T-helper 2 cell (primary cell): ENCODE measurements at places on chromosomes 16 and 17.

DNA sequence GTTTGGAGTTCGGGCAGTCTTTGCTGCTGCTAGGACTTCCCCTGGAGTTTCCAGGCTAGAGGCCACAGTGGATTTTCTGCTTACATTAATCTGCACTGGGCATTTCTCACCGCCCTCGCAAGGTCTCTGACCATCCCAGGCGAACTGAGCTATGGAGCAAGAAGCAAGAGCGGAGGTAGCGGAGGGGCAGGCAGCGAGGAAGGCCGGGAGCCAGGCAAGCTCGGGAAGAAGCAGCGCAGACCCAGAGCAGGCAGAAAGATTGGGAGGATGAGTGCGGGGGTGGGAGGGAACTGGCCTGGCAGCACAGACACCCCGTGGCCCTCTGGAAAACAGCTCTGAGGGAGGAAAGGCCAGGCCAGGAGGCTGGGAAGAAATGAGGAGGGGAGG is 3.8 kb downstream of the COTL1 start:
- no peak for DNase-seq

DNA sequence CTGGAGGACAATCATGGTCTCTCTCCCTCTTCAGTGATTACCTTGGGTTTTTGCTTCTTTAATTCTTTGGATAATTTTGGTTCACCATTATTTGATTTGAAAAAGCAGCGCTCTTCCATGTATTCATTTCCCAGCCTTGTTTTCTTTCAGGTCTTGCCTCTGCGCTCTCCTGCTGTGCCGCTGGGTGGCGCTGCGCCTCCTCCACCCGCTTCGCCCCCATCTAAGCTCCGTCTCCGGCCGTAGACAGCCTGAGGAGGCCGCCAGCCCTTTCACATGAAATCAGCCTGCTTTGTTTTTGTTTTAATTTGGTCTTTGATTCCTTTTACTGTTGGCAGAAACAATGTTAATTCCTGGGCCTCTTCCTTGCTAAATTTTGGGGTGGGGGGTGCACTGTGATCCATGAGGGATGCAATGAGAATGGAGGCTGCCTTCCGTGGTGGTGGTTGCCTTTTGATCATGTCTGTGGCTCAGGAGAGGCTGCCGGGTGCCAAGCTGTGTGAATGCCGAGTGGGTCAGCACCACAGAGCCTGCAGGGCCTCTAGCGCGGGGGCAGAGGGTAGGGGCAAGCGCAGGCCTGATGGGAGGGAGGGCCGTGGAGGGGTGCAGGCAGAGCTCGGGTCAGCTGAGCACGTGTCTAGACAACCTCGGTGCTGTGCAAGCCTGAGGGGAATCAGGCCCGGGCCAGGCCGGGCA is 64.1 kb downstream of the PLD6 start:
- DNase-seq = peak; percentile 37

- no peak for DNase-seq
Observed at GRCh38 chr17:30084788-30085187, 31.8 kb upstream of the NSRP1 start.

DNA sequence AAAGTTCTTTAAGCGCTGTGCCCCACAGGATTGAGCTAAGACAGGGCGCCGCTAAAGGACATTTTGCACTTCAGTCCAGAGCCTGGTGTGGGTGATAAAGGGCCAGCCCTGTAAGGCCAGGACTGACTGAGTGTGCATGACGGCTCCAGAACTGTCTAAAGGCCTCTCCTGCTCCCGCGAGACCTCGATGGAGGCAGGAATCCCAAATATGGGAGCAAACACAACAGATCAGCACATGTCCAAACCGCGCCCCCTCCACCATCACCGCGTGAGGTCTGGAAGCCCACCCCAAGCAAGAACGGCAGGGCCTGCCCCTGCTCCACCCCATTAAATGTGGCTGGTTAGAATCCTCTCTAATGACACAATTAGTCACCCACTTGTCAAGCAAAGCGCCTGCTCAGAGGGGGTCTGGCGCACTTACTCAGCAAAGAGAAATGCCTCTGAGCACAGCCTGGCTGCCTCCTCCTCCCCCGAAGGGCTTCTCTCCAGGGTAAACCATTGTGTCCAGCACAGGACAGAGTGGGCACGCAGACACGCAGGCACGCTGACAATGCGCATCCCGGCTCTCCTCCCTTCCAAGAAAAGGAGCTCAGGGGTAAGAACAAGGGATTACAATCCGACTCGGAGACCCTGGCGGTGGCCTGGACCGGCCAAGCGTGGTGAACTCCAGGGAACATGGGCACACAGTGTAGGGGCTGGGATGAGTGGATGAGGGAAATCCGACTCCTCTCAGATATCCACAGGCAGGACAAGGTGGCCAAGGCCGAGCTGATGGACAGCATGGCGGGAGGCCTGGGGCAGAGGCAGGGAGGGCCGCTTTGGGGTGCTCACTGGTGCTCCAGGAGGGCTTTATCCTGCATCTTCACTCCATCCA is 1.5 kb downstream of the MXRA7 start:
- DNase-seq = no peak

GRCh38 chr17:32659419-32659842 is 172.6 kb downstream of the CDK5R1 start:
- DNase-seq = peak; percentile 70

- no peak for DNase-seq
Observed at GRCh38 chr16:66751053-66751302, 431 bp downstream of the DYNC1LI2 start.

- DNase-seq = no peak
Observed at GRCh38 chr17:58741121-58741625, 14.5 kb upstream of the PPM1E start.

DNA sequence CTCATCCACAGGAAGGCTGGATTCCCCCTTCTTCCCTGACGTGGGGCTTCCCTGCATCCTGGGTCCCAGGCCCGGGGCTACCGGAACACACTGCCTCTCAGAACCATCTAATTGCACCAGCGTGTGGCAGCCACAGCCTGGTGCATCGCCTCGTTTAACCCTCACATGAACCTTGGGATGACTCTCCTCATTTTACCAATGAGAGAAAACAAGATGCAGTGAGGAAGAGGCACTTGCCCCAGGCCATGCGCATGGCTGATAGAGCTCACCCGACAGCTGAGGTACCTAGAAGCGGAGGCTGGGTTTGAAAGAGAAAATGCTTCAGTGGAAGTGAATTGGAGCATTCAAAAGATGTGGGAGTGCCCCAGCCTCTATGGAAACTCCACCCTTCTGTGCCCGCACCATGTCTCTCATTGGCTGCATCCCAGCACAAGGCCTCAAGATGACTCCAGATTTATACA is 162.3 kb downstream of the KATNIP start:
- no peak for DNase-seq

GRCh38 chr17:31560616-31561235 is 169.3 kb downstream of the RAB11FIP4 start:
- no peak for DNase-seq

DNA sequence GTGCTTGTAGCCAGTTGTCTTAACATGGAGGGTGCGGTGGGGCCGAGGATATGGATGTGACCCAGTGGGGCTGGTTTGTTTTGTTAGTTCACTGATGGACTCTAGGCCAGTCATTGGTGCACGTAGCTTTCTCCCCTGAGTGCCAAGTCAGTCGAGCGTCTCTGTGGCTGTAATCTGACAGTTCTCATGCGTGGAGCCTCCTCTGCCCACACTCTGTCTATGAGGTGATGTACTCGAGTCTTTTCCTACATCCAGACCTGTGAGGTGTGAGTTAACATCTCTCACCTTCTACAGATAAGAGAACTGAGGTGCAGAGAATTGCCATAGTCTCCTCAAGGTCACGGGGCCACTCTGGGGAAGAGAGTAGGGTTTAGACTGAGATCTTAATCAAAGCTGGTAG is 90.2 kb downstream of the MARCHF10 start:
- DNase-seq = no peak

- peak; percentile 54 for DNase-seq
Observed at GRCh38 chr17:49193513-49194296, 16.7 kb downstream of the GNGT2 start.

DNA sequence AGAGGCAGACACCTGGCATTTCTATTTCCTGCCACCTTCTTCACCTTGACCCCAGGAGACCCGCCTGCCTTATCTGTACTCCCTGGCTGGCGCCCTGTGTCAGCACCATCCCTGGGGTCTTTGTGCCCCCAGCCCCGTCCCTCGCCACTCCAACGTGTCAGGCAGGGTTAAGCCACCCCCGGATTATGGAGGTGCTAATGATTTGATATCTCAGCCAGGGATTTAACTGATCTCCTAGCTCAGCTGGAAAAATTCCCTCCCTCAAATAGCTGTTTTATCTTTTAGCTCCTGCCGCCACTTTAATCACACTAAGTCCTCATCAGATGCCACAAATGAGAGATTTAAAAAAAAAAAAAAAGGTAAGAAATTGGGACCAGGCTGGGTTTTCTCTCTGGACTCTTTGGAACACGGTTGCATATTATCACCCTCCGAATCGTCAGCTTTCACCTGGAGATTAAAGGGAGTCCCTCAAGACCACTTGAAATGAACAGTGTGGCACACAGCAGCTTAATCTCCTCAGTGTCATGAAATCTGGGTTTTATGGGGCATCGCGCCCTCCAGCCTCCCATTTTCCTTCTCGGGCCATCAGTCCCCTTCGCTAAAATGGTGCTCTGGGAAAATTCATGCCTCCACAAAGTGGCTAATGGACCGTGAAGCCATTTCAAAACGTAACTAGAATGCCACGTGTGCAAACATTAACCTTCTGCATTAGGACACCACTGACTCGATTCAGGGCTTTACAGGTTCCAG is 26.2 kb upstream of the WFDC1 start:
- DNase-seq = no peak

GRCh38 chr17:66602659-66603384 is 232.1 kb upstream of the CACNG5 start:
- DNase-seq = no peak

DNA sequence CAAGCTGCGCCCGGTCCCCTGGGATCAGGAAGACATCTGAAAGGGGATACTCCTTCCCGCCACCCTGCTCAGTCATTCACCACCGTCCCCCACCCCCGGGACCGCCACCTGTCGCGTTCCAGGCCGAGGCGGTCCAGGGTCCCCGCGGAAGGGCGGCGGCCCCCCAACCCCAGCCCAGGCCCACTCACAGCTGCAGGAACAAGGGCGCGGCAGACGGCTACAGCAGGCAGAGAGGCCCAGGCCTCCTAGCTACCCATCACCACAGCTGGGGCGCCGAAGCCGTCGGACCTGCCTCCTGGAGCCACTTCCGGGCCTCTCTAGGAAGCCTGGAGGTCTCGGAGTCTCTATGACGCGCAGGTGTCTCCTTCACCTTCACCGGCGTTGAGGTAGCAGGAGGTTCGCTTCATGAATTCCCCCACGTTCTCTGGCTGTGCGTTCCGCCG is at the start of gene SDR42E1:
TSS of gene SDR42E1 (minus strand) at position 272 of the 443 bp plus-strand sequence. CDS start 10,612 bp downstream, outside the sequence.
- peak; percentile 15 for DNase-seq

DNA sequence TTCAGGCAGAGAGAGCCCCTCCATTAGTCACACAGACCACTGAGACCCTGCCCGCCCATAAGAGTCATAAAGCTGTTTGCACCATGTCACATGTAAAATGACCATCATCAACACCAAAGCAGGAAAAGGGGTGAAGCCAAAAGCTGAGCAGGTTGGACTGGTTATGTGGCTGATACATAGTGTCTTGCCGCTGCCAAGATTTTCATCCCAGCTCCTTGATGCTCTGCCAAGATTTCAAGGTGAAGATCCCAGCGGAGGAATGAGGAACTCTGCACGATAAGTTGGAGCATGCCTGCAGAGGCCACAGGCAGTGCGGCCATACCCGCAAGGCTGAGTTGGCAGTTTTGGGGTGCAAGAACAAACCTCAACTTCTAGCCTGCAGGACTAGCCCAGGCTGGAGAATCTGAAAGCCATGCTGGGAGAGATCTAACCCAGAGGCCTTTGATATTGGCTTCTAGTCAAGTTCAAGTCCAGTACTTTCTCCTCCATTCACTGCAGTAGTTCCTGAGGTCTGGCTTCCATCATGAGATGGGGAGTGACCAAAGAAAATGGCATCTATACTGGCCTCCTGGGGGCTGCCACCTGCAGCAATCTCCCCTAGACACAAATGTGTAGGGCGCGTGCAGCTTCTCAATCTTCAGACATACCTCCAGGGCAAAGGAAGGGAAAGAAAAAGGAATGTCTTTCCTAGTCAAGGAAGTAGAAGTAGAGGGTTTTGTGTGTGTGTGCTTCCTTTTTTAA is 79.7 kb upstream of the NOL11 start:
- no peak for DNase-seq

GRCh38 chr16:75996491-75996890 is 270.2 kb upstream of the CPHXL start:
- no peak for DNase-seq

- DNase-seq = no peak
Observed at GRCh38 chr16:57944970-57945739, 25.8 kb downstream of the CNGB1 start.

DNA sequence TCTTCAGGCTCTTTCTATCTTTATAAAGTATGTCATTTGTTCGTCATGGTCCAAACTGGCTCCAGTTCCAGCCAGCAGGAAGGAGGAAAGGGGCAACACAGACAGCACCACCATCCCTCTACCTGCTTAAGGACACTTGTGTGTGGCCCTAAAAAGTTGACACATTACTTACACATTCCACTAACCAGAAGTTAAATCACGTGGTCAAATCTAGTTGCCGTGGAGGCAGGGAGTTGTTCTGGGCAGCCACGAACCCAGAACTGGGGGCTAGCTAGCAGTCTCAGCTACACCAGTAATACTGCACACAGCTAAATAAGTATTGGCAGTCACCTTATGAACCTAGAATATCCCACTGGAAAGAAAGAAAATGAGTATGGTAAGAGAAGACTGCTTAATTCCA is 104.2 kb downstream of the SNX11 start:
- no peak for DNase-seq

DNA sequence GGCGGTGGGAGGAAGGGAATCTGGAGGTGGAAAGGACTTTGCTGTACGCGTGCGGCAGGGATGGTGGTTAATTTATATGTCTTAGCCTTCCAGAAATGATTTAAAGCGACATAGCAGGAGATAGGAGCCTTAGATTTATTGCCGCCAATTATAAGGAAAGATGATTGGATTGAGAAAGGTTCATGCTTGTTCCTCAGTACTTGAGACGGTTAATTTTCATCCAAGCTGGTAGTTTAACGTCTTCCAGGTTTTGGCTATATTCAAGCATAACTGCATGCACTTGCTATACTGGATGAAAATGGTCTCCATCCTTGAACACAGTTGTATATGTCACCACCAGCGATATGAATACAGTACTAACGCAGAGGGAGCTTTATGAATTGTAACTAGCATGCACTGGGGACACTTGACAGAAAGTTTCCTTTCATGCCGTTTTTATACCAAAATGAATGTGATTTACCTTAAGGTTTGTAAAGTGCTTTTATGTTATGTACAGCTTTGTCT is 610 bp upstream of the PEX12 start:
- no peak for DNase-seq

DNA sequence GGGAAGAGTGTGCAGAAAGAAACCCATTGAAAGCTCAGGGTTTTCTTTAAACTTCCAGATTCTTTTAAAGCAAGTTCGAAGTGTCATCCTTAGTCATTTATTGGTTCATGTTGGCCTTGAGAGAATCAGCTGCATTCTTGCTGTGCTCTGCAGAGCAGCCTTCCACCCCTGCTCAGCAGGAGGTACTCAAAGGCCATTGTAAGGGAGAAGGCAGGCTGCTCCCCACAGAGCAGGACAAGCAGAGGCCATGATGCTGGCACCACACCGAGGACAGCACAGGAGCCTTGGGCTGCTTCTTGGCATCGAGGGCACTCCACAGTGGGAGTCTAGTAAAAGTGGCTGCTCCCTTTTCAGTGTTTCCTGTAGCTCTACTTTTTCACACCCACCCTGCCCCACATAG is 29.6 kb downstream of the NMT1 start:
- no peak for DNase-seq

- no peak for DNase-seq
Observed at GRCh38 chr17:11001651-11002050, 163.8 kb upstream of the PIRT start.
